PC-3 (cell line): ENCODE measurements at places on chromosomes 3 and 15. TPM values are rescaled to one million over a fixed set of nuclear protein-coding genes. Genes with fewer than 3 reads are reported as not detected.
A peak's percentile ranks its signal among the peaks of the same experiment; 100 is the strongest.

The CYP8B1 gene
- total RNA-seq, result not detected in 2 replicates

The INKA1 gene
- total RNA-seq, result 1.3 and 5.8 TPM in 2 replicates

The GHSR gene
- not detected in 2 replicates for total RNA-seq

DNA sequence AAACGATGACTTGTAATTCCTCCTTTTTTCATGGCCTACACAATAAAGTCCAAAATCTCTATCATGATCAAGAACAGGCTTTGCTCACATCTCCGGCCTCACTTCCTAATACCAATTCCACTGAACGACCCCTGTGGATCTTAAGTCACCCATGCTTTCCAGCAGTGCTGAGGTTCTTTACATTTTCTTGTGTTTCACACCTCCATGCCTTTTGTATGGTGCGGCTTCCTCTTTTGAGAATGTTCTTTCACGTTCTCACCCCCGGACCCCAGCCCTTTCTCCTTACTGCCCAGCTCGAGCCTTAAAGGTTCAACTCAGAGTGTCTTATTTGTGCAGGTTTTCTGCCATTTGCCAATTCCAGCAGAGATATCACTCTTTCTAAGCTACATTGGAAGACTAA lies 70.1 kb downstream of the CSNK1G1 start:
- peaks cover 13% of the 10 kb centered on the region for H3K4me1 ChIP-seq
- no peak overlapping the region for H3K4me3 ChIP-seq
- no peaks in the 10 kb centered on the region for H3K36me3 ChIP-seq
- DNase-seq, result no peak
- no peaks in the 10 kb centered on the region for H3K27me3 ChIP-seq
- no peak overlapping the region for H3K27ac ChIP-seq

DNA sequence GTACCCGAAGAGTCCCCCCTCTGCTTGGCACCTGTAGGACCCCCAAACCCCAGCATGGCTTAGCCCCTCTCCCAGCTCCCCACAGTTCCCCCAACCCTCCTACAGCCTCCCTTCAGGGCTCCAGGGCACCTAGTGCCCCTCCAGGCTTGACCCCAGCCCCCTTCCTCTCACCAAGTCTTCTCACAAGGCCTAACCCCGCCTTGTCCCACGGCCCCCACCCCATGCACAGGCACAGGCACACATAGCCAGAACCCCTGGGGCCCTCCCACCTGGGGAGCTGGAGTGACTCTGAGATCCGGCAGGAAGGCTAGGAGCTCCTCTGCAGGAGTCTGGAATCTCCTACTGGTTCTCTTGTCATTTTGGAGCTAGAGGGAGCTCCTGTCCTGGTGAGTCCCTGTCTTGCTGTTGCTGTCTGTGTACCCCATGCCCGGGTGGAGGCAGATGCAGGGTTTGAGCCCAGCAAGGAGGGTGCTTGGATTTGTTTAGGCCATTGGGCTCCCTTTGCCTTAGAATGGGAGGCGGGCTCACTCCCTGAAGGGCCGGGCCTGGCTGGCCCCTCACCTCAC lies 39.6 kb downstream of the KLF13 start:
- H3K27me3 ChIP-seq, result no peaks in the 10 kb centered on the region
- no peaks in the 10 kb centered on the region for H3K36me3 ChIP-seq
- H3K4me1 ChIP-seq, result no peaks in the 10 kb centered on the region

- DNase-seq, result no peak
- no peak overlapping the region for H3K4me3 ChIP-seq
- no peaks in the 10 kb centered on the region for H3K27me3 ChIP-seq
- no peak overlapping the region for H3K27ac ChIP-seq
Observed at GRCh38 chr15:50905055-50905454, 3.4 kb upstream of the AP4E1 start.

GRCh38 chr15:78822514-78822913 lies 11.2 kb upstream of the ADAMTS7 start:
- H3K4me1 ChIP-seq, result no peaks in the 10 kb centered on the region
- no peak for DNase-seq
- H3K4me3 ChIP-seq, result no peak overlapping the region

DNA sequence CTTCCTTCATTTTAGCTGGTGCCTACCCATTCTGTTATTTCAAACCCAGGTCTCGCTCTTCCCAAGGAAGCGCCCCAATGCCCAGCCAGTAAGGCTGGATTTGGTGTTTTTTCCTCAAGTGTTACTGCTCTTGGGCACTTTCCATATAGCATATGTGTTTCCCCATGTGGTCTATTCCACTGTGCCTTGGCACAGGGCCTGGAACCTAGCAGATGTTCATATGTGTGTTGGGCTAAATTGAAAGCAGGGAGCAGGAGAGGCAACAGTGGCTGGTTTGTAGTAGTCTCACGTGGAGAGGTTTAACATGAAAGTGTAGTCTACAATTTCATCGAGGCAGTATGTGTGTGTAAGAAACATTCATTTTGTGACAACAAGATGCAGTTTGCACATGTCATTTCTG lies 48.2 kb upstream of the TEX264 start:
- H3K4me3 ChIP-seq, result no peak overlapping the region
- DNase-seq, result no peak
- H3K27ac ChIP-seq, result no peak overlapping the region
- no peaks in the 10 kb centered on the region; the same call in 1 of the 2 replicates for H3K36me3 ChIP-seq
- H3K4me1 ChIP-seq, result no peaks in the 10 kb centered on the region
- H3K27me3 ChIP-seq, result no peaks in the 10 kb centered on the region

GRCh38 chr3:117681619-117682018 lies 972.0 kb downstream of the TUSC7 start:
- no peak for DNase-seq
- H3K4me1 ChIP-seq, result no peaks in the 10 kb centered on the region
- no peaks in the 10 kb centered on the region for H3K27me3 ChIP-seq
- no peak overlapping the region for H3K4me3 ChIP-seq

- no peaks in the 10 kb centered on the region for H3K27me3 ChIP-seq
- DNase-seq, result peak; percentile 87
- peaks cover 32% of the 10 kb centered on the region for H3K4me1 ChIP-seq
- H3K27ac ChIP-seq, result peak overlapping the region; percentile 8; the same call in 1 of the 2 replicates
- H3K36me3 ChIP-seq, result no peaks in the 10 kb centered on the region
Observed at GRCh38 chr3:9172851-9173321, 76.6 kb downstream of the SRGAP3 start.

DNA sequence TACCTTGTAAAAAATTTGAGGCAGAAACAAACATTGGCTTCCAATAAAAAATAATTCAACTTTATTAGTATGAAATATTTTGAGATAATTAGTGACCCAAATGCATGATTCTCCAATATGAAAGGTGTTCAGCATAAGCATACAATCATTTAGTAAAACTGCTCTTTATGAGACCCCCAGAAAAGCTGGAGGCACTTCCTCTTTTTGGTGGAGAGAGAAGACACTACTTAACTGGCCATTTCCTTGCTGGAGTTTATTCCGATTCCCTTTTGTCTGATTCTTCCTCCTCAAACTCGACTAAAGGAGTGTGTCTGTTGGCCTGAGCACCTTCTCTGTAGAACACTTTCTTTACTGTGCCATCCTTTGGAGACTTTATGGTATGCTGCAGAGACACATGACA lies 34.8 kb upstream of the DCUN1D1 start:
- H3K27ac ChIP-seq, result no peak overlapping the region
- no peak for DNase-seq
- peaks cover 7% of the 10 kb centered on the region for H3K36me3 ChIP-seq
- no peaks in the 10 kb centered on the region for H3K27me3 ChIP-seq

DNA sequence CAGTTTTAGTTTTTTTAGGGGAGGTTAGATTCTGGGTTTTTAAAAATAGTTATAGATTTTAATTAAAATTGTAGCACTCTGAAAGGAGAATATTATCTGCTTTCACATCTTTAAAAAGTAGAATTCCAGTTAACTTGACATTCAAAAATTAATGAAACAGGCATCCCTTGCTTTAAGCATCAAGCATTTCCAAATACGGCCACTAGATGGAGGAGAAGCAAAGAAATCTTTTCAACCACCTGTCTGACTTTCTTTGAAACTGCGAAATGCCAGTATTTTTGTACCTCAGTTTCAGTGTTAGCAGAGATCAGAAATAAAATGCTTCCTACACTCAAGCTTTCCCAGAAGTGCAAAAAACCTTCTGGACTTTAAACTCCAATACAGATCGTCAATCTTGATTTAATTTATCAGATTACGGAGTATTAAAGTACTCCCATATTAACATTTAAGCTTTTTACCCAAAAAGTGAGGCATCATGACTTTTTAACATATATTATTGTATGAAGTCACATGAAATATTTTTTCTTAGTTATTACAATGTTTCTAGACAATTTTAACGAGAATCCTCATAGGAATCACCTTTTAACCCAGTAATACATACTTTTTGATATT lies 153.3 kb downstream of the P3H2 start:
- no peak overlapping the region for H3K27ac ChIP-seq
- no peak overlapping the region for H3K4me3 ChIP-seq
- peak; percentile 85 for DNase-seq
- no peaks in the 10 kb centered on the region for H3K27me3 ChIP-seq
- no peaks in the 10 kb centered on the region for H3K4me1 ChIP-seq
- H3K36me3 ChIP-seq, result no peaks in the 10 kb centered on the region

DNA sequence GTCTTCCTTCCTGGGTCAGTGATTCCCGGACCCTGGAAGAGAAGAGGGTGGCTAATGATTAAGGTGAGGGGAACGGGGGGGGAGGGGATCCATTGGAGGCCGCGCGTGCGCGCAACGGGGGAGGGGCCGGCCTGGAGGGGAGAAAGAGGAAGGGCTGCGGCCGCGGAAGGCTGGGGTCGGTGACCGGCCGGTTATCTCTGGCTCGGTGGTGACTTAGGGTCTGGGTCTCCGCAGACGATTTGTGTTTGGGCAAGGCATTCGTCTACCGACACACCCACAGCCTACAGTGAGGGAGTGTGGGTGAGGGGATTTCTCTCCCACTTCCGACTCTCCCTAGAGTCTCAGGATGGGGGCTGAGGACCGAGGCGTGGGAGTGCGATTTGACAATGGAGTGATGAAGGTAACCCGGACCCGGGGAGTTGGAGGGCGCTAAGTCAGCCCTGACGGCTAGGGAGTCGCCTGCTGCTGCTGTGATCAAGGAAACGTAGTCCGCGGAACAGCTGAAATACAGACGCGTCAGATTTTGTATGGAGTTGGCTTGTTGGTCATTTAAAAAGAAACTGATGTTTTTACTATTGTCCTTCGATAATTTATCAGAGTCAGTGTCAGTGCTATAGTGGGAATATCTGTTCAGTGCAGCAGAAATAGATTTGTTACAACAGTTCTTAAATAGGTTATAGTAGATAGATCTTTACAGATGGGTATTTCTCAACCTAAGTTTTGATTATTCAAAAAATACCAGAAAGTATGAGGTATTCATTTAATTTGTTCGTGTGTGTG lies 733 bp downstream of the RNF111 start:
- H3K4me3 ChIP-seq, result peak overlapping the region; percentile 97
- H3K36me3 ChIP-seq, result 0 out of 2 replicates have a peak, but pooled peaks cover 5% of the 10 kb centered on the region
- peak; percentile 27 for DNase-seq
- peak overlapping the region; percentile 51 for H3K27ac ChIP-seq
- H3K27me3 ChIP-seq, result no peaks in the 10 kb centered on the region

- H3K27me3 ChIP-seq, result no peaks in the 10 kb centered on the region
- DNase-seq, result no peak
- peaks cover 2% of the 10 kb centered on the region; the same call in 1 of the 2 replicates for H3K36me3 ChIP-seq
- H3K4me1 ChIP-seq, result peaks cover 39% of the 10 kb centered on the region
- H3K4me3 ChIP-seq, result no peak overlapping the region
Observed at GRCh38 chr3:172687501-172687900, 23.4 kb downstream of the NCEH1 start.
